ENCODE measurements at places on chromosomes 5 and 9.

DNA sequence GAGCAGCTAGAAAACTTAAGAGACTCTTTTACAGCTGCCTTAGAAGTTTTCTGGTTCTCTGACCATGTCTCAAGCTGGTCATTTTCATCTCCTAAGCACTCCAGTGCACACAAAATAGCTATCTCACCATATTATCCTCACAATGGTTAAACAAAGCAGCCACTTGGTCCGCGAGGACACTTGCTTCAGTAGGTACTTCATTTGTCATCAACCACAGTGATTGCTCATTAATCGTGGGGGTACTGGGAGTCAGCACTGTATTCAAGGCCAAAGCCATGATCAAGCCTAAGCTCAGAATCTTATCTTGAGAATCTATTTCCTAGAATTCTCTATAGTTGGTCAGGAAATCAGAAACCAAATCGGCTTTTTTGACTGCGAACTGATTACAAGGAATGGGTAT lies 2.9 kb downstream of the ARL14EPL start:
- no peak for DNase-seq

GRCh38 chr5:160903551-160903950 lies 51.5 kb upstream of the ATP10B start:
- DNase-seq, result no peak

DNA sequence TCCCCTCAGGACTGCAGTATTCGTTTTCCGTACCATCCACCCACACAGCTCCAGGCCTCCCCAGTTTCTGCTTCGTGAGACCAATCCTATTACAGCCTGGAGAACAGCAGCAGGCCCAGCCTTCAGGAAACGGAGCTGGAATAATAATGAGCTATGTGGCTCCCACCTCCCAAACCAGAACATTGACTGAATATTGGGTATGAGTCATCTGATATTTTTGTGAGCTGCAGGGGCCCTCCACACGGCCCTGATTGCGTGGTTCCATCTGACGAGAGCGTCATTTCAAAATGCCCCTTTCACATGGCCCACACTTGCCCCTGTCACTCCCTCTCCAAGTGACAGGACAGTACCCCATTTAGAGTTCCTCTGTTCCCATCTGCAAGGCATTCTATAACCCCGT lies 192.0 kb downstream of the BRINP1 start:
- no peak for DNase-seq

DNA sequence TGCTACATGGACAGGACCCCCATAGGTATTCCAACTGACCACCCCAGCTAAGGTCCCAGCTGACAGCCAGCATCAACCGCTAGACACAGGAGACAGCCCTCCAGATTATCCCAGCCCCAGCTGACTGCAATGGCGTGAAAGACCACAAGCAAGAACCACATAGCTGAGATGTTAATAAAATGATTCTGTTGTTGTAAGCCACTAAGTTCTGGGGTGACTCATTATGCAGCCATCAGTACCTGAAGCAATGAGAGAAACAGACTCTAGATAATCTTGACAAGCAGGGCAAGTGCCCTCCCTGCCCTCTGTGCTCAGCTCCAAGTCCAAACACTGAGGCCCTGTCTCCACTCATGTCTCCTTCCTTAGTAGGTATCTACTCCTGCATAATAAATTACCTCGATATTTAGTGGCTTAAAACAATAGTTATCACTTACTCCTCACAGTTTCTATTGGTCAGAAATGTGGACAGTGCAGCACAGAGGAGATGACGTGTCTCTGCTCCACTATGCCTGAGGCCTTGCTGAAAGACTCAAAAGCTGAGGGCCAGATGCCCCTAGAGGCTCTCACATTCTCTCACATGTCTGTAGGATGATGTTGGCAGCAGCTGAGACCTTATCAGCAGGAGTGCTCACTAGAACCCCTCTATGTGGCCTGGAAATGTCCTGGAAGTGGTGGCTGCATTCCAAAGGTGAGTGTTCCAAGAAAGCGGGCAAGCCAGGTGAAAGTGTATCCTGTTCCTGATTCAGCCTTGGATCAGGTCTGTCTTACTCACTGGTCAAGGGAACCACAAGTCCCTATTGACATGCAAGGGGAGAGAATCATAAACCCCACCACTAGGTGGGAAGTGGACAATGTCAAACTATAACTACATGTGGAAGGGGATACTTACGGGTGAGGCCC lies 2.5 kb downstream of the MGAT1 start:
- DNase-seq, result no peak

- DNase-seq, result no peak
Measured at GRCh38 chr9:82052081-82052480, 63.5 kb downstream of the SPATA31D1 start.

DNA sequence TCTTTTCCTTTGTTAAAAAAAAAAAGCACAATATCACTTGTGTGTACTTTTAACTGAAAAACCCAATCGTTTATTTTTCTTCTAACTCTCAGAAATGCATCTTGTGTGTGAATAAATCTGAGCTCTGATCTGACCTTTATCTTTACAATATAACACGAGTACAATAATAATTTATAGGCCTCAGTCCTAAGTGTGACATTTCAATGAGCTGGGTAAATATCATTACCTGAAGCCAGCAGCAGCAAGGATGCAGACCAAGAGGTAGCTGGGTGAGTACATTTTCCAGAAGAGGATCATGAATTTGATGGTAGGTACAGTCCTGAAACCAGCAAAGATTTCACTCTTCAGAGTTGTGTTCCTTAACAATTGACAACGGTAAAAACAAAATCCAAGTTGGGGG lies 264.0 kb upstream of the KIF2A start:
- no peak for DNase-seq

DNA sequence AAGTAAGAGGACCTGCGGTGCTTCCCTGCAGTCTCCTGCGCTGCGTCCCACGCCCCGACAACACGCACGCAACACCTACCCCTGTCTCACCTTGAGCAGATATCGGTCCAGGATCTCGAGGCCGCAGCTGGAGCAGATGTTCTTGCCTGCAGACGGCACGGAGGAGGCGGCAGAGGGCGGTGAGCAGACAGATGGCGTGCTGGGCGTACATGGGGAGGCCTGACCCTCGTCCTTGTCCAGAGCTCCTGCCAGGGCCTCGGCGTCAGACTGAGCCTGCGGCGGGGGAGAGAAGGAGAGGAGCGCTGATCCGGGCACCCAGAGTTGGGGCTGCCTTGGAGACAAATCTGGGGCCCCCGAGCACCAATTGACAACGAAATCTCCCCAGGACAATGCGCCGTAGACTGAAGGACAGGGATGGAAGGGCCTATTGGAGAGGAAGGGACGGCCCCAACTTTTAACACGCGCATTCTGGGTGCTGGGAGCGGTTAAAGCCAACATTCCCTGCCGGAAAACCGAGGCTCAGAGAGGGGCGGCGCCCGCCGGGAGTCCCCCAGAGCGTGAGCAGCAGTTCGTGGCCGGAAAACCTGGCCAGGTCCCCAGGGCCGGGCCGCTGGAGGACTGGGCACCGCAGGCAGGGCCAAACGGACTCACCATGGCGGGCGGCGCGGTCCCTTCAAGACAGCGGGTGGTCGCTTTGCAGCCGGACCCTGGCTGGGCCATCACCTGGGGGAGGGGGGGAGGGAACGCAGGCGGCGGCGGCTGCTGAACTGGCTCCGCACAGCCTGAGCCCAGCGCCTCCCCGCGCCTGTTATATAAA lies 1.8 kb downstream of the LHX6 start:
- no peak for DNase-seq

DNA sequence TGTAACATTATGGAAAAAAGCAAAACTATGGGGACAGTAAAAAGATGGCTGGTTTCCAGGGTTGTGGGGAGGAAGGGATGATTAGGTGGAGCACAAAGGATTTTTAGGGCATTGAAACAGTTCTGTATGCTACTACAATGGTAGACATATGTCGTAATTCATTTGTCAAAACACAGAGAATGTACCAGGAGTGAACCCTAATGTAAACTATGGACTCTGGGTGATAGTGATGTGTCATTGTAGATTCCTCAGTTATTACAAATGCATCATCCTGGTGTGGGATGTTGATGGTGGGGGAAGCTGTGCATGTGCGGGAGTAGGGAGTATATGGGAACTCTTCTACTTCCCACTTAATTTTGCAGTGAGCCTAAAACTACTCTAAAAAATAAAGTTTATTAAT lies 135.0 kb upstream of the GABRP start:
- no peak for DNase-seq

DNA sequence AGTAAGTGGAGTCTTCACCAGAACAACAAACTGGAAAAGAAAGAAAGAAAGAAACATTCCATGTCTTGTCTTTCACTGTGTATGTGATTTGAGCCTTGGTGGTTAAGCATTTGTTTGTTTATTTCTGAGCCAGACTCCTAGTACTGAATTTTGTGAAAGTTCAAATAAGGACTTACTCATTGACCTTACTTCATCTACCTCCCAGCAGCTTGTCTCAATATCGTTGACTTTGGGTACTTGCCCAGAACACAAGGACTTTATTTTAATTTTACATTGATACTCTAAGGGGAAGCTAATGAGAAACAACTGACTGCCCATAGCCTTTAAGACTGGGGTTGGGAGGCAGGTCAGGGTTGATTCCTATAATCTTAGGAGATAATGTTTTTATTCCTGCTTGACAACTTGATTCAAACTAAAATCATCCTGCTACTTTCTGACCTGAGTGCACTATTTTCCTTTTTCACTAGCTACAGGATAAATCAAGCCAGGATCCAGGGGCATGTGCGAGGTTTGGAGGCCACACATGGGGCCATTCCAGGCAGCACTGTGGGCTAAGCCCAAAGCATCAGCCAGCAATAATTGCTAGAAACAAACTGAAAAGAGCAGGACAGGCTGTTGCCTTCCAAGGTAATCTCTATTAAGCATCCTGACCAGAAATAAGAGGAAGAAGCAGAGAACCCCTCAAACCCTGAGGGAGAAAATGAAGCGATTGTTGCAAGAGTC lies 138.9 kb upstream of the RUSC2 start:
- DNase-seq, result no peak

DNA sequence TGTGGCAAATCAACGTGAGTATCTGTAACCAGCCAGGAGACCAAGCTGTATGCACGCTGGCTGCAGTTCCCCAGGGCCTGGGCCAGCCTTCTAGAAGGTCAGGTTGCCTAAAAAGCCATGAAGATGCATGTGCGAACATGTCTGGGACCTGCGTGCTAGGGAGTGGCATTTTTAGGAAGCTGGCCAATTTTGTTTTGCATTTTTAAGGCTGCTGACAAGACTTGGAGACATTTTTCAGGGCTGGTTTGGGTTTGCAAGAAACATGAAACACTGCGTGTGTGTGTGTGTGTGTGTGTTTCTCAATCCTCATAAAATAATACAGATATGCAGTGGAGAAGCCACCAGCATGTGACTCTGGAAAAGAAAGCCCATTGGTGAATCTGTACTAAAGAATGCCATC lies 5.1 kb downstream of the TGFBI start:
- DNase-seq, result no peak

DNA sequence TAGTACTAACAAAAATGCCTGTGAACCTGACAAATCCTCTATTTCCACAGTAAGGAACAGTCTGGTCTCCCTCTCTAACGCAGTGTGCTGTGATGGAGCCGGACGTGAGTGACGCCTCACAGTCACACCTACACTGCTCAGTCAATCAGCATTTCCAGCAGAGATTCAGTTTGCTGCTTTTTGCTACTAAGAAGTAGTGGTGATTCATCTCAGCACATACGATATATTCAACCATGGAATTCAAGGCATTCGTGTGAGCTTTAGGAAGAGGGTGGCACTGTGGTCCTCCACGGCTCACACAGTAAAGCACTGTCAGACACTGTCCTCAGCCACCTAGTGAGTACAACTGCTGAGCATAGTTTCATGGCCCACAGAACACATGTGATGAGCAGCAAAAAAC lies 70.9 kb downstream of the SETX start:
- no peak for DNase-seq

GRCh38 chr5:53557386-53557785 lies 3.1 kb upstream of the NDUFS4 start:
- DNase-seq, result no peak

DNA sequence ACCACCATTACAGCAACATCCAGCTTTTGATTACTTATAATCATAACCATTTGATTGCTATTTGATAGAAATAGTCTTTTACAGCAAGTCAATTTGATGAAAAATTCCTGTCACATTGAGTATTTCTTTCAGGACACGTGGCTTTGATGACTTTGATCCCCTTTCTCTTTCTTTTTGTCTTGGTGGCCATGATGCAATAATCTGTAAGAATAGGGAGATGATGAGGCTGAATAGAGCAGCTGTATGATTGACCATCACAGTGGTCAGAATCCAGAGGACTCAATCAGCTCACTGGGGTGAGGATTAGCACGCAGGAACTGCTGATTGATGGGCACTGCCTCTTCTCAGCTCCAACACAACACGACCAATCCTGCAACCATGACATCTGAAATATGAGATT lies 262.7 kb downstream of the PARP8 start:
- DNase-seq, result no peak

DNA sequence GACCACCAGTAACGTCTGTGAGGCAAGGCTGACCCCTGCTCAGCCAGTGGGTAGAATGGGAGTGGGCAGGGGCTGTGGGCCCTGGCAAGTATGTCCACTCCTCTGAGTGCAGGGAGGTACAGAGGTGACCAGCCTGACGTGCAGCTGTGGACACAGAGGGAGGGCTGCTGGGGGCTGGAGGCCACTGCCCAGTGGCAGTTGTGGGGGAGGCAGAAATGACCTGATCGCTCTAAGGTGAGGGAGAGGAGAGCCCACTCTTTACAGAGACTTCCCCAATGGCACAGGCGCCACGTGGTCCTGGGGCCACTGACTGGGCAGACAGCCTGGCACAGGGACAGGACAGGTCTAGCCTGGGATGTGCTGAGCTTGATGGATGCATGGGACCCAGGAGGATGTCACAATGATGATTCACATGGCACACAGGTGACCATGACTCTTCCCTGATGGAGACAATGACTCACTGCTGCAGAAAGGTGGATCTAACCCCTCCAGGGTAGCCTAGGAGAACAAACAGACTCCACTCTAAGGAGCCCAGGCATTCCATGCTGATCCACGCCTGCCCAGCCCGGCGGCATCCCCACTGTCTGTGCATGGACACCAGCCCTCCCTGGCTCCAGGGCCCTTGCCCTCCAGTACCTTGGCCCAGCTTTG lies 7.7 kb downstream of the LPCAT1 start:
- DNase-seq, result no peak

DNA sequence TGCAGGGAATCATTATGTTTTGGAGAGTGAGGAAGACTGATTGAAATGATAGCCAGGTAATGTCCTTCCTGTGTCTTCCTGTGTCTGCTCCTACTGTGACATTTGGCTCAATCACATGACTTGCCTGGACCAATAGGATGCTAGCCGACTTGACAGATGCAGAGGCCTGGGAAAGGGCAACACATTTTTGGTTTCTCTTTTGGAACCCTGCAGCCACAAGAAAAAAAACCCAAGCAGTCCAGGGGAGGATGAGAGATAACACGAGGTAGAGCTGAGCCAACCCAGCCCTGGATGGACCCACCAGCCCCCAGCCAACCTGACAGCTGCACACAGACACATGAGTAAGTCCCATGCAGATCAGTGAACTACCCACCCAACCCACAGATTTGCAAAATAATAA lies 256.1 kb upstream of the SMARCA2 start:
- DNase-seq, result no peak

DNA sequence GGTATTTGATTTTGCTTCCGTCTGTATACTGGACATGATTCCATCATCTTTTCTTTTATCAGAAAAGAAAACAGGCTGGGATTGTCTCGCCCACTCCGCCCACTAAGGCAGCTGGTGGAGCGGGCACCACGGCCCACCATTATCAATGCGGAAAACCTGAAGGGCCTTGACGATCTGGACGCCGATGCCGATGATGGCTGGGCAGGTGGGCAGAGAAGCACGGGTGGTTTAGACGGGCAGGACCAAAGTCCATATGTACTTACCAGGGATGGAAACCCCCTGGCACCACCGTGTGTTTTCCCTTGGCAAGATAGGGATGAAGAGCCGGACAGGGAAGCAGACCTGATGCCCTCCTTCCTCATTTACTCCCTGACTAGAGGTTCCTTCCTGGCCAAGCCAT lies 53.7 kb downstream of the PRRC2B start:
- DNase-seq, result no peak

Data from activated CD4-positive, alpha-beta T cell treated with anti-CD3 and anti-CD28 coated beads for 4 hours (primary cell).